Activated CD8-positive, alpha-beta memory T cell treated with anti-CD3 and anti-CD28 coated beads for 1 hour (primary cell): ENCODE measurements at places on chromosomes 6 and 20.

- DNase-seq = no peak
Measured at GRCh38 chr6:7236306-7237209, 76.4 kb downstream of the SSR1 start.

DNA sequence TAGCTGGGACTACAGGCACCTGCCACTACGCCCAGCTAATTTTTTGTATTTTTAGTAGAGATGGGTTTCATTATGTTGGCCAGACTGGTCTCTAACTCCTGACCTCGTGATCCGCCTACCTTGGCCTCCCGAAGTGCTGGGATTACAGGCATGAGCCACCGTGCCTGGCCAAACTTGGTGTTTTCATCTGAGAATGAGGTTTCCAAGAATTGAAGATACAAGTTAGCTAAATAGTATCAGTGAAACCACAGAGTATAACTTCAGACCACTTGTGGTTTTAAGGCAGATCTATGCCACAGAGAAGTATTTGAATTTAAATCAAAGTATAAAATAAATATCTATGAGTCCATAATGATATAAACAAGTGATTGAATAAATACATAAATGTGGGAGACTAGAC lies 70.1 kb downstream of the SLC16A10 start:
- DNase-seq = no peak

- no peak for DNase-seq
Measured at GRCh38 chr20:13524339-13524738, 114.4 kb downstream of the TASP1 start.

DNA sequence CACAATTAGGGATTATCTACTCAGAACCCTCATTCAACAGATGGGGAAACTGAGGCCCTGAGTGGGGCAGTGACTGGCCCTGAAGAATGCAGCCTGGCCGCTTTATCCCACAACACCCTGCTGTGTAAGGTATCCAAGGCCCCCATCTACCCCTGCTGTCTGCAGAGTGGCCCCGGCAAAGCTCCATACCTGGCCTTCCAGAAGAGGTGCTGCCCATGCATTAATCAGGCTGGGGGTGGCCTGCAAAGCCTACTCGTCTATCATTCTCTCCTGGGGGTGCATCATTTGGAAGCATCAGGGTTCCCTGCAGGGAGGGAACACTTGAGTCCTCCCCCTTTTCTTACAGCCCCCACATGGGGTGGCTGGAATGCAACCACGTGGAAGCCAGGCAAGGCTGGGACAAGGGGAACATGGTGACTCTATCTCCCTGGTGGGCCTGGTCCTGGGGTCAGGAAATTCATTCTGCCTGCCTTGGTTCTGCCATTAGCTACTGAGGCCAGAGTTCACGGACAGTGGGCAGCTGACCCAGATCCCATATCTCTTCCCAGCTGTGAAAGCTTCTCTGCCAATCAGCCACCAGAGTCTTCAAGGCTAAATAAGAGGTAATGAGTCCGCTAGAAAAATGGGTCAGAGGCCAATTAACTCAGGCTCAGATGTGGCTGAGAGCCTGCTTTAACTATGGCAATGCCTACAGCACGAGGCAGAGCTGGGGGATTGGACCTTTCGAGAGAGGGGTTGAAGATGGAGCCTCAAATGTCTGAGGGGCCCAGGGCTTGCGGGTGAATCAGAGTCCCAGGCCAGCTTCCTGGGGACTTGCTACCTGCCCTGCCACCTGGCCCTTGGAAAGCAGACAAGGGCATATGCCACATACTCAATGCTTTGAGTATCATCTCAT lies 72.3 kb upstream of the TOX2 start:
- no peak for DNase-seq

- DNase-seq = no peak
Measured at GRCh38 chr20:57106030-57106682, 160.3 kb downstream of the BMP7 start.
